ENCODE measurements at places on chromosomes 2 and 18.

- no peak for DNase-seq
Measured at GRCh38 chr2:237383991-237384671, 29.8 kb downstream of the COL6A3 start.

- no peak for DNase-seq
Measured at GRCh38 chr2:150791567-150791966, 304.1 kb upstream of the RND3 start.

DNA sequence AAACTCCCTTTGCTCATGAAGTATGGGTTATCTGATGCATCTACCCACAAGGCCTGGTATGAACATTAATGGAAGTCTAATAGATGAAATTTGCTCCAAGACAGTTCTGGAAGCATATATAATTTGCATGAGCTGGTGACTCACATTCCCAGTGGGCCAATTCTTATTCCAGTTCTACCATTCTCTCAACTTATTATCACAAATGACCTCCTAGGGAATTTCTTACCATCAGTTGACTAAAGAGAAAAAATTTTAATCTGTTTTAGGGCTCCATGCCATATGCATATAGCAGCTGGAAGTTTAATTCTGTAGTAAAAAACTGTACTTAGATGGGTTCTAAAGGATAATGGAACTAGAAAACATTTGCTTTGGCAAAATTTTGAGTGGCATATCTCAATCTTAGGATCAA lies 165.2 kb upstream of the COL3A1 start:
- no peak for DNase-seq

DNA sequence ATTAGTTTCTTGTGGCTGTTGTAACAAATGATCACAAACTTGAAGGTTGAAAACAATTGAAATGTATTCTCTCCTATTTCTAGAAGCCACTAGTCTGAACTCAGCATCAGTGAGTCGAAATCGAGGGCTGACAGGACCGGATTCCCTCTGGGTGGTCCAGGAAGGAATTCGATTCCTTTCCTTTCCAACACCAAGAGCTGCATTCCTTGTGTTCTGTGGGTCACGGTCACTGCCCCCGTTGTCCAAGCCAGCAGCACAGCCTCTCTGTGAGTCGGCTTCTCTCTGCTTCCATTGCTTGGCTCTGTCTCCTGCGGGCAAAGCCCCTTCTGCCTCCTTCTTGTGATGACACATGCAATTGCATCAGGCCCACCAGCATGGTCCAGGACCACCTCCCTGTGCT lies 67.3 kb downstream of the SMIM21 start:
- no peak for DNase-seq

- DNase-seq = no peak
Measured at GRCh38 chr2:105460048-105460732, 61.3 kb upstream of the FHL2 start.

GRCh38 chr18:34491719-34492118 lies 218.4 kb upstream of the DTNA start:
- no peak for DNase-seq

DNA sequence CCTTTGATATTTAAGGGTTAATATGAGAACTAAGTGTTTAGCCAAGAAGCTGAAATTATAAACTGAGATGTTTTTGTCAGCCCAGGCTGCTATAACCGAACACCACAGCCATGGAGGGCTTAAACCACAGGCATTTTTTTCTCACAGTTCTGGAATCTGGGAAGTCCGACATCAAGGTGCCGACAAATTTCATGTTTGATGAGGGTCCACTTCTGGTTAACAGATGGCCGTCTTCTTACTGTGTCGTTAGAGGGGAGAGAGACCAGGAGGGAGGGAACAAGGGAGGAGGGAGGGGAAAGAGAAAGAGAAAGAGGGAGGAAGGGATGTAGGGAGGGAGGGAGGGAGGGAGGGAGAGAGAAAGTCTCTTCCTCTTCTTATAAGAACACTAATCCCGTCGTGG lies 6.5 kb upstream of the CNDP2 start:
- DNase-seq = no peak

DNA sequence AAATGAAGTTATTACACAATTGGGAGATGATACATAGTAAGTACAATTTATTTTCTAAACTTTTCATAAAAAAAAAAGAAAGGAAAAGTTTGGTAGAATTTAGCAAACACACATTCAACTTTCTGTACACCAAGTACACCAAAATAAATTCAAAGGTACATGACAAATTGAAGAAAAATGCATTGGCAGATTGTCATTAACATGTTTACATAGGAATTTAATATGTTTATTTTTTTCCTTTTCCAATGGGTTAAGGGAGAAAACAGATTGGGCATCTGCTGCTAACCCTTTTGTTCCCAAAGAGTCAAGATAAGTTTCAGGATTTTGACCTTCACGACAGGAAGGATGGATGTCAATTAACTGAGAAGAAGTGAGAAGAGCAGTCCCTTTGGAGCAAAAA lies 620.4 kb downstream of the XIRP2 start:
- DNase-seq = no peak

DNA sequence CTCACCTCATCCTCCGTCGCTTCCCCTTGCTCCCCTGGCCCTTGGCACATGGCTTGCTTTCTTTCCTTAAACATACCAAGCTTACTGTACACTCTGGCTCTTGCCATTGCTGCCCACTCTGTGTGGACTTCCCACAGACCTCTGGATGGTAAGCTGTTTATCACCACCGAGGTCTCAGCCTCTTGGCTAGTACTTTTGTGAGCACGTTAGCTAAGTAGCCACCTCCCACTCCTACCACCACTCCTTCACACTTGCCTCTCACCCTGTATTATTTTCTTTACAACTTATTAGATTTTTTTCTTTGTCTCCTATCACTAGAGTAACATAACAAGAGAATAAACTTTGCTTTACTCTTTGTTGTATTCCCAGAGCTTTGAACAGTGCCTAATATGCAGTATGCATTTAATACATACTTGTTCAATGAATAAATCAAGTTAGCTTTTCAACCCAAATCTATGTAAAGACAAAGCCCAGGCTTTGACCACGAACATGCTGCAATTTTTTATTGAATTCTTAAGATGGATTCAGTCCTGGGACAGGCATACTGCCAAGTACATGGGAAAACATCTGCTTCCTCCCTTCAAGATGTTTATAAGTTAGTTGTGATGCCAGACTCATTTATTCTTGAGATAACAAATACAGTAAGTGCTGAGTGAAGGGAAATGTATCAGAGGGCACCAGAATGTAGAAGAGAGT lies 25.0 kb upstream of the MSGN1 start:
- no peak for DNase-seq

GRCh38 chr2:108615480-108616090 lies 81.3 kb downstream of the LIMS1 start:
- no peak for DNase-seq

GRCh38 chr2:188404341-188405004 lies 112.8 kb downstream of the GULP1 start:
- no peak for DNase-seq

Data from cortex of kidney (tissue), 1 donor.